AG09319 (cell line): ENCODE measurements at places on chromosomes 12 and 14.

DNA sequence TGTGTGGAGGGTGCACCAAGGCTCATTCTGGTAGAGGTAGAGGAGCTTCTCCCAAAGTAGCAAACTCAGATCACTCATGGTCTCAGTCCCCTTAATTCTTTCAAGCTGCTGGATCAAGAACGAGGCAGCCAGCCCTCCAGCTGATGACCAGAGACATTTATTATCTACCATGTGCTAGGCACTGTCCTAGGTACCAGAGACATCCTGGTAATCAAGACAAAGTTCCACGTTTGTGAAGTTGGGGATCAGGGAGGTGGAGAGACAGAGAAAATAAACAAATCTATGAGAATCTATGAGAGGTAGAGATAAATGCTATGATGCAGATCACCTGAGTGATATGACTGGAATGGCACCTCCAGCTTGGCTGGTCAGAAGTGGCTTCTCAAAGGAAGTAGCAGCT is 130.2 kb downstream of the CRADD start:
- no peak for DNase-seq

- DNase-seq: no peak
Measured at GRCh38 chr12:114704096-114704495, 20.1 kb upstream of the TBX3 start.

DNA sequence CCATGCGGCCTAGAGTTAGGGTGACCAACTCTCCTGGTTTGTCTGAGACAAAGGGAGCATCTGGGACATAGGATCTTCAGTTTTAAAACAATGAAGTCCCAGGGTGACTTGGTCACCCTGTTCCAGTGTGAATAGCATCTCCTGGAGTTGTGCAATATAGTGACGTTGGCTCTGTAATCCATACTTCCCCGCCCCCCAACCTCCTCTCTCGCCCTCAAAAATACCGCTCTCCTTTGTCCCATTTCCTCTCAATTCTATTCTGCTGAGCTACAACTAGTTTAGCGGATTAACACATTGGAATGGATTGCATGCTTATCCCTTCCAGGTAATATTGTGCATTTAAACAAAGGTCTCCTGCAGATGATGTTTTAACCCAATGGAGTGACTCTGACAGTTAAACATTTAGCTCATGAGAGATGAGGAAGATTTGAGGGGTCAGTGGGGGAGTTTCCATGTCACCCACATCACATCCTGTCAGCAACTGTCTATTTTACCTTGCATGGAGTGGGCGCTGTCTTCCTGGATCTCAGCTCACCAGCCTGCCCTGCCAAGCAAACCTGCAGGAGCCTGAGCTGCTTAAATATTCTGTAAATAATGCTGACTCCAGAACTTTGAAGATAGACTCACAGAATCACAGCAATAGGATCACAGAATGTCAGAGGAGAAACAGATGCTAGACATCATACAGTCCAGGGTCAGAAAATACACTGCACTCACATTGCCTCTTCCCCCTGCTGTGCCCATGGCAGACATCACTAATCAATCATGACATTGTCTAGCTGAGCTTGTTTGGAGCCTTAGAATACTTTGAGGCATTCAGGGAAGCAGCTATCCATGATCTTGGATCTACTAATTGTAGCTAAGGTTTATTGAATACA is 43.0 kb downstream of the MAP1LC3B2 start:
- no peak for DNase-seq

DNA sequence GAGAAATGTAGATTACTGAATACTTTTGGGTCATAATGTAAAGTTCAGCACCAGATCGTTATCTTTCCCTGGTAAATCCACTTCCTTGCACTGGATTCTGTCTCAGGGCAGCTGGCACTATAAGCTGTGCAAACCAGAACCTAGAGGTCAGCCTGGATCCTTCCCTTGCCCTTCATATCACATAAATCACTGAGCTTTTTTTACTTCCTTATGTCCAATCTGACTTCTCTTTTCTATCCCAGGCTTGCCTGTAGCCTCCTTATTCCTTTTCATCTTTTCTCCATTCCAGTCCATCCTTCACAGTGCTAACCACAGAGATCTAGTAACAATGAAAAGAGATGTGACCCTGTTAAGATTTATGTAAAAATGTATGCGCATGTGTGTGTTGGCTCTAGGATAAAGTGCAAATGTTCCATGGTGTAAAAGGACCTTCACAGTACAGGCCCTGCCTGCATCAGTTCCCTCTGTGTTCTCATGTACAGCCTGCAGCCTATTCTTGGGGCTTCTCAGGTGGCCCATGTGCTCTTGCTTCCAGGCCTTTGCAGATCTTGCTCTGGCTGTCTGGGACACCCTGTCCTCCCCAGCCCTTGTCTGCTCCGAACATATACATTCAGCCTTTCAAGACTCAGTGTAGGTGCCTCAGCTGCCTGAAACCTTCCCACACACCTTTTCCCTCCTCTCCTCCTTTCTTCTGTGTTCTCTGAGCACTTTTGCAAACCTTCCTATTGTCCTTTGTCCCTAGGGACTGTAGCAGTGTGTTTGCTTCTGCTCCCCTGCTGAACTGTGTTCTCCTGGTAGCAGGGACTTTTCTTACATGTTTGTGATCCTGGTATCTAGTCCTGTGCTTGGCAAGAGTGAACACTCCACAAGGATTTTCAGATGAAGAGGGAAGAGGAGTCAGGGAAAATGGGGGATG is 30.0 kb downstream of the PELI2 start:
- no peak for DNase-seq

DNA sequence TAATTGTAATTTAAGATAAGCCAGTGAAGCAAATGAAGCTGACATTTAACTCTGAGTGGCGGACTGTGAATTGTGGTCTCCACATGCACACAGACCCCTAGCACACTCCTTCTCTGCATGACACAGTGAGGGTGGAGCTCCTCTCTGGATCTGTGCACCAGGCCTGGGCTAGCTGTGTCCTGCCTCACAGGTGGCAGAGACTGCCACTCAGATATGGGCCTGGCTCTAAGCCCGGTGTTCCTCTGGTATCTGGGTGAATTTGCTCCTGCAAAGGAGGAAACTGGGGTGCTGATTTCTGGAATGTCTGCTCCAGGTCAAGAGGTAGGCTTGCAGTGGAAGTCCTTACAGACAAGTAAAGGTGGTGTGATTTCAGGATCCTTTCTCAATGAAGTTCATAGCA is 282.4 kb downstream of the FOXN3 start:
- no peak for DNase-seq
